ENCODE measurements at places on chromosomes 4 and X. TPM values are rescaled to one million over a fixed set of nuclear protein-coding genes. Genes with fewer than 3 reads are reported as not detected.

- no peaks in the 10 kb centered on the region for H3K4me1 ChIP-seq
- peaks cover 5% of the 10 kb centered on the region for H3K27me3 ChIP-seq
- H3K27ac ChIP-seq = no peak overlapping the region
- DNase-seq = no peak
- H3K36me3 ChIP-seq = no peaks in the 10 kb centered on the region
These were observed 118.0 kb upstream of the WDFY3 start for GRCh38 chr4:85084371-85085094.

The BRCC3 gene
- 11.1 TPM for total RNA-seq

- no peak for DNase-seq
- no peak overlapping the region for H3K4me3 ChIP-seq
- no peaks in the 10 kb centered on the region for H3K27me3 ChIP-seq
- H3K27ac ChIP-seq = peak overlapping the region; percentile 86
These were observed 12.6 kb downstream of the P2RY10 start for GRCh38 chrX:78957768-78958130.

DNA sequence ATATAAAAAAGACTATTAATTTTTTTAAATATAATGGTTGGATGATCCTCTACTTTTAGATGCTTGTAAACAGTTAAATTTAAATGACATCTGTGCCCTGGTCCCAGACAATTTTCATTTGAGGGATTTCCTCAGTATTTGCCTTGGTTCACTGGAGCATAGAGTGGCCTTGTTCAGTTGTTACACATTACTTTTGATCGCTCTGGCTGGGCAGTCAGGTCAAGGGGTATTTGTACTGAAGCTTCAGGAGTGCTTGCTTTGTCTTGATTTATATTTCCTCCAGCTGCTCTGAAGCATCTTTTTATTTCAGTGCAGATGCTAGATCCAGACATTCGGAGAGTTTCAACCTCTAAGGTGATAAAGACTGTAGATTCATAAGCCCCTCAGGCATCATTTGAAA lies 50.0 kb downstream of the COMMD8 start:
- H3K27me3 ChIP-seq = peaks cover 56% of the 10 kb centered on the region
- no peak overlapping the region for H3K27ac ChIP-seq
- no peak overlapping the region for H3K4me3 ChIP-seq
- H3K4me1 ChIP-seq = peaks cover 7% of the 10 kb centered on the region
- peaks cover 2% of the 10 kb centered on the region for H3K36me3 ChIP-seq
- no peak for DNase-seq

DNA sequence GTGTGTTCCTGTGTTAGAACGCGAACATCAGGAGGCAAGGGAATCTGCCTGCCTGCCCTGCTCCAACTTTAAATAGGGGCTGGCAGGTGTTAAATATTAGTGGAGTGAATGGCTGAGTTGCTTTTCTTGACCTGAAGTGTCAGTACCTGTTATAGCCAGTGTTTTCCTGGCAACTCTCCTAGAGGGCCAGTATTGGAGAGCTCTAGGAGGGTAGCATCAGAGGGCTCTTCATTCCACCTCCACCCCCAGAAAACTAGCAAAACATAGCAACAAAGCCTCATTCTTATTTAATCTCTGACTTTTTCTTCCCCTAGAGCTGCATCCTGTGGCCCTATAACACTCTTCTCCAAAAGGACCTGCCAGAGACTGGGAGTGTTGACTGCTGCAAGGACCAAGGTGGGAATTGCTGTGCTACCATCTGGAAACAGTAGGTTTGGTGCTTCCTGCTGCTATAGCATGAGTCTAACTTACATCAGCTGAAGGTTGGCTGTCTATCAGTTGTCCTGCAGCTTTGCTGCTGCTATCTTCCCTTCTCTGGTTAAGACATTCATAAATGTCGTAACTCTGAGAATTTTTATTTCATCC lies 33.5 kb downstream of the SGMS2 start:
- peaks cover 71% of the 10 kb centered on the region for H3K27me3 ChIP-seq
- H3K36me3 ChIP-seq = peaks cover 7% of the 10 kb centered on the region

GRCh38 chrX:114712466-114712865 lies 128.6 kb downstream of the HTR2C start:
- no peaks in the 10 kb centered on the region for H3K4me1 ChIP-seq
- H3K4me3 ChIP-seq = no peak overlapping the region
- H3K27me3 ChIP-seq = no peaks in the 10 kb centered on the region
- H3K27ac ChIP-seq = no peak overlapping the region
- DNase-seq = no peak

- no peaks in the 10 kb centered on the region for H3K4me1 ChIP-seq
- H3K4me3 ChIP-seq = no peak overlapping the region
- DNase-seq = no peak
- H3K27ac ChIP-seq = no peak overlapping the region
These were observed 558.2 kb upstream of the GNPDA2 start for GRCh38 chr4:45284400-45285085.

The FREM3 gene
- 0.34 TPM for total RNA-seq

GRCh38 chr4:4694296-4694772 lies 152.5 kb upstream of the STX18 start:
- H3K4me1 ChIP-seq = peaks cover 2% of the 10 kb centered on the region
- H3K4me3 ChIP-seq = no peak overlapping the region
- H3K36me3 ChIP-seq = no peaks in the 10 kb centered on the region
- no peaks in the 10 kb centered on the region for H3K27me3 ChIP-seq
- H3K27ac ChIP-seq = no peak overlapping the region
- no peak for DNase-seq

DNA sequence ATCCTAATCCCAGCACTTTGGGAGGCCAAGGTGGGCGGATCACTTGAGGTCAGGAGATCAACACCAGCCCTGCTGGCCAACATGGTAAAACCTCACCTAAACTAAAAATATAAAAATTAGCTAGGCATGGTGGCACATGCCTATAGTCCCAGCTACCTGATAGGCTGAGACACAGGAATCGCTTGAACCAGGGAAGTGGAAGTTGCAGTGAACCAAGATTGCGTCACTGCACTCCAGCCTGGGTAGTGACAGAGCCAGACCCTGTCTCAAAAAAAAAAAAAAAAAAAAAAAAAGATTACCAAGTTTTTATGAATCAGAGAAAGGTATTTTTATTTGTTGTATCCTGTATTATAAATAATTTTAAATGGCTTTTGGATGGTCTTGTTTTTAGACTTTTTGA lies 15.1 kb downstream of the TRAPPC11 start:
- no peaks in the 10 kb centered on the region for H3K27me3 ChIP-seq
- no peak overlapping the region for H3K4me3 ChIP-seq
- H3K36me3 ChIP-seq = peaks cover 4% of the 10 kb centered on the region
- peaks cover 4% of the 10 kb centered on the region for H3K4me1 ChIP-seq
- H3K27ac ChIP-seq = no peak overlapping the region
- no peak for DNase-seq

The PPP4R3C gene
- total RNA-seq = not detected

DNA sequence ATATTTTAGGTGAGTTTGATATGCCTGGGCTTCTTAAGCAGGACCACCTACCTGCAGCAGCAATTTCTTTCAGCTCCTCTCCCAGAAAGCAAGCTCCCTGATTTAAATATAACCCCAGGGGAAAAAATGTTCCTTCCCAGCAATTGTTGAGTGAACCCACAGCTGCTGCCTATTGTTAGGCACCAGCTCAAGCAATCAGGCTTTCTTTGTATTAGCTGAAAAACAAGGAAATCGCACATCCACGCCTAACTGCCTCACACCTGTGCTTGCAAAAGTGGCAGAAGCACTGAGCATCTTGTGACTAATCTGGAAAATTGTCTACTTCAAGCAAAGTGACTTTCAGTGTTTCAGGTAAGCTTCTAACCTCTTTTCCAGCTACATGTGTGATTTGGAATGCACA lies 432.2 kb downstream of the SMARCA1 start:
- no peak overlapping the region for H3K4me3 ChIP-seq
- no peaks in the 10 kb centered on the region for H3K4me1 ChIP-seq
- H3K27me3 ChIP-seq = no peaks in the 10 kb centered on the region
- no peak overlapping the region for H3K27ac ChIP-seq
- no peak for DNase-seq

The NPY2R gene
- not detected for total RNA-seq

The HTR2C gene
- not detected for total RNA-seq

- H3K36me3 ChIP-seq = peaks cover 15% of the 10 kb centered on the region
- no peak for DNase-seq
- no peak overlapping the region for H3K27ac ChIP-seq
These were observed 16.8 kb downstream of the CEP135 start for GRCh38 chr4:55965585-55965984.

DNA sequence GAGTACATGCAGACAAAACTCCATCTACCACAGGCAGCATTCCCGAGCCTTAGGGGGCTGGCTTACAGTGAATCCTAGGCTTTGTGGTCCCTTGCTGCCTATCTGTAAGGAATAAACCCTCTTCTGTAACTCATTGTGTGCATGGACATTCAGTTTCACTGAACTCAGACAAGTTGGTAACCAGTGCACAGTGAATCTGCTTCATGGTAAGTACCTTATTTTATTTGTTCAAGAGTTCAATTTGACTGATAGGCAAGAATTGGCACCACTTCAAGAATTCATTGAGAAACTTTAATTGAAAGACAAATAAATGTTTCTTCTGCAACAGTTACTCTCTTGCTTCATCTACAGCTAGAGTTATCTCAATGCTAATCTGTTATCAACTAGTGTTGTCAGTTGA lies 57.2 kb upstream of the PRRG1 start:
- no peak overlapping the region for H3K4me3 ChIP-seq
- no peaks in the 10 kb centered on the region for H3K4me1 ChIP-seq
- no peak overlapping the region for H3K27ac ChIP-seq
- no peaks in the 10 kb centered on the region for H3K36me3 ChIP-seq
- H3K27me3 ChIP-seq = no peaks in the 10 kb centered on the region

DNA sequence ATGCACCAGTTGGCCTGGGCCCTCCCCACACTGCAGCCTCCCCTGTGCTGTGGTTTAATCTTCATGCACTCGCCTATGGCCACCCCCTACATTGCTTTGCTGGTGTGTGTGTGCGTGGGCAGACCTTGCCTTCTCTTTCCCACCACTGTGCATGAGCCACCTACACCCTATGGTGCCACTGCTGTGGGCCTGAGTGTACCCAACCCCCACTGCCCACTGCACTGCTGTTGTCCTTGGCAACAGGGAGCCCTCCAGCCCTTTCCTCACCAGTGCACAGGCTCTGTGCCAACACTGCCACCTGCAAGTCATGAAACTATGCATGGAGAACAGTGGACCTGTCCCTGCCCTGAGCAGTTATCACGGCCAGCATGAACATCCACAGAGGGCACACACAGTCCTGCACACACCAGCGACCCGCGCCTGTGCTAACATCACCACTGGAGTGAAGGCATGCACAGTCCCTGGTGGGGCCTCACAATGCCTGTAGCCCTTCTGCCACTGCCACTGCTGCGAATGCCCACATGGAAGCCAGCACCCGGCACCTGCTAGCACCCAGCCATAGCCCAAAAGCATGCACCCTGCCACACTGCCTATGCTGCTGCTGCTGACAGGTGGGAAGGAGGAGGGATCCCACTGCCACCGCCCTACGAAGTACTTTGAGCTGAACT lies 237.8 kb upstream of the ARSJ start:
- no peaks in the 10 kb centered on the region for H3K4me1 ChIP-seq
- H3K27ac ChIP-seq = no peak overlapping the region
- peaks cover 5% of the 10 kb centered on the region for H3K27me3 ChIP-seq
- no peaks in the 10 kb centered on the region for H3K36me3 ChIP-seq

The KLHL13 gene
- total RNA-seq = 0.20 TPM

The PLXNB3 gene
- total RNA-seq = 0.25 TPM

GRCh38 chr4:112736718-112737135 lies 99.8 kb downstream of the LARP7 start:
- H3K4me3 ChIP-seq = no peak overlapping the region
- DNase-seq = no peak
- peaks cover 3% of the 10 kb centered on the region for H3K4me1 ChIP-seq
- H3K27me3 ChIP-seq = no peaks in the 10 kb centered on the region
- no peak overlapping the region for H3K27ac ChIP-seq
- H3K36me3 ChIP-seq = no peaks in the 10 kb centered on the region

The EPHA5 gene
- not detected for total RNA-seq

The ZMAT1 gene
- total RNA-seq = 22.2 TPM

DNA sequence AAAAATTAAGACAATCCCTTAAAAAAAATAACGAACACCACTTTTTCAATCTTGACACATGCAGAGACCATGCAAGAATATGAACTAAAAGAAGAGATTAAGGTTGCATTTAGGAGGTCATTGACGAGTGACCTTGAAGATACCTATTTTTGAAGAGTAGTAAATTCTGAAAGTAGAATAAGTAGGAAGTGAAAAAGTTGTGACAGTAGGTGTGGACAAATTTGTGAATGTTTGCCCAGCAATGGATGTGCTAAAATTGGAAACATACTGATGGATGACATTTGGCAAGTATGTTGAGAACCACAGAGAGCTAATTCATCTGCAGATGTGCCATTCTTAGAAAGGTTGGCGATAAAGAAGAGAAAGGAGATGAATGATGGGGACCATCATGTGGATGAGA lies 213.7 kb upstream of the VCX3A start:
- H3K27ac ChIP-seq = no peak overlapping the region
- H3K27me3 ChIP-seq = no peaks in the 10 kb centered on the region
- no peak overlapping the region for H3K4me3 ChIP-seq
- H3K4me1 ChIP-seq = no peaks in the 10 kb centered on the region
- H3K36me3 ChIP-seq = no peaks in the 10 kb centered on the region

DNA sequence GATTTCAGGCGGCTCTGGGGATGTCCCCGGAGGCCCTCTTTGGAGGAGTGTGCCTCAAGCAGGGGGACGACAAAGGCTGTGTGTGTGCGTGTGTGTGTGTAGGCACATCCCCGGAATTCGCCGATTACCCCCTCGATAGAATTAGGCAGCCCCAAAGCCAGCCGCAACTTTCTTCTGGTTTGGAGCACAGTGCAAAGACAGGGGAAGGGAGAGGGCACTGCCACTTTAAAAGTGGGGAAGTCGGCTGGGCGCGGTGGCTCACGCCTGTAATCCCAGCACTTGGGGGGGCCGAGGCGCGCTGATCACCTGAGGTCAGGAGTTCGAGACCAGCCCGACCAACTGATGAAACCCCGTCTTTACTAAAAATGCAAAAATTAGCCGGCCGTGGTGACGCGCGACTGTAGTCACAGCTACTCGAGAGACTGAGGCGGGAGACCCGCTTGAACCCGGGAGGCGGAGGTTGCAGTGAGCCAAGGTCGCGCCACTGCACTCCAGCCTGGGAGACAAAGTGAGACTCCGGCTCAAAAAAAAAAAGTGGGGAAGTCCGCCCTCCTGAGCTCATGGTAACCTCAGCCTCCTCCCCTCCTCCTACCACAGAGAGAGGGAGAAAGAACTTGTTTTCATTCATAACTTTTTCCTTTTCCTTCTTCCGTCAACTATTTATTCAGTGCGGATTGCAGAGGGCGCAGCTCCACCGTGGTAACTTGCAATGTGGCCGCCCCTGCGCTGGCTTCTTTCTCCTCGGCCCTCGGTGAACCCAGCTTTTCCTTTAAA lies 2.4 kb downstream of the SPRY1 start:
- H3K27me3 ChIP-seq = peaks cover 10% of the 10 kb centered on the region
- DNase-seq = peak; percentile 41
- H3K4me1 ChIP-seq = peaks cover 14% of the 10 kb centered on the region
- H3K4me3 ChIP-seq = peak overlapping the region; percentile 93
- peaks cover 5% of the 10 kb centered on the region for H3K36me3 ChIP-seq

The HPSE gene
- total RNA-seq = 8.6 TPM

GRCh38 chr4:48795108-48795507 lies 15.0 kb upstream of the FRYL start:
- no peak overlapping the region for H3K27ac ChIP-seq
- H3K4me1 ChIP-seq = peaks cover 2% of the 10 kb centered on the region
- H3K36me3 ChIP-seq = peaks cover 3% of the 10 kb centered on the region
- no peak overlapping the region for H3K4me3 ChIP-seq
- H3K27me3 ChIP-seq = peaks cover 14% of the 10 kb centered on the region

- no peak overlapping the region for H3K27ac ChIP-seq
- DNase-seq = no peak
- no peaks in the 10 kb centered on the region for H3K4me1 ChIP-seq
- H3K36me3 ChIP-seq = peaks cover 4% of the 10 kb centered on the region
- H3K27me3 ChIP-seq = peaks cover 8% of the 10 kb centered on the region
- no peak overlapping the region for H3K4me3 ChIP-seq
These were observed 77.0 kb upstream of the ENPP6 start for GRCh38 chr4:184294606-184295133.
